MV-4-11 (cell line): ENCODE measurements at places on chromosomes 3 and 15.

DNA sequence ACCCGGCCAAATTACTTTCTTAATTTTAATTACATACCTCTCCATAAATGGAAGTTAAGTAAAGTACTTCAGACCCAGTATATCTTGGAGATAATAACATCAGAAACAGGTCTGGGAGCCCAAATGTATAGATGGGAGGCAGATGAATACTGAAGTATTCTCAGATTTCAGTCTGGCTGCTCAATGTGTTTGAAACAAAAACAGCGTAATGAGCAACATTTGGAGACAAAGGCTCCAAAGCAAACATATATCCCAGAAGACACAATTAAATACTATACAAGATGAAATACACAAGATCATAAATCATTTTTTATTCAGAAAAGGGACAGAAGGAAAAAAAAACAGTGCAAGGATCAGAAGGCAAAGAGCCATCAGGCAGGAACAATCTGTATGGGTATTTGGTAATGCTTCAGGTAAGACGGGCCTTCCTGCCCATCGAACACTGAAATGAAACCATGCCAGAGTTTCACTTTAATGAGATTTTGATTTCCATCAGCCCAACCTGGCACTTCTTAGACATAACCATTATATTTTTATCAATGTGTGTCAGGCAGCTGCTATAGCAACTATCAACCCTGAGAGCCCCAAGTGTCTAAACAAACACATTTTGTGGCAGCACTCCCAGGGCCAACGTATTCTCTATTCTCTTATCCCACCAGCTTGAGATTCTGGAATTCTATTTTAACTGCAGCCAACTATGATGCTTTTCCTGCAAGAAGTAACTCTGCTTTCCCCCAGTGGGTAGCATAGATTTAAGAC lies 210.8 kb downstream of the STT3B start:
- DNase-seq = no peak

DNA sequence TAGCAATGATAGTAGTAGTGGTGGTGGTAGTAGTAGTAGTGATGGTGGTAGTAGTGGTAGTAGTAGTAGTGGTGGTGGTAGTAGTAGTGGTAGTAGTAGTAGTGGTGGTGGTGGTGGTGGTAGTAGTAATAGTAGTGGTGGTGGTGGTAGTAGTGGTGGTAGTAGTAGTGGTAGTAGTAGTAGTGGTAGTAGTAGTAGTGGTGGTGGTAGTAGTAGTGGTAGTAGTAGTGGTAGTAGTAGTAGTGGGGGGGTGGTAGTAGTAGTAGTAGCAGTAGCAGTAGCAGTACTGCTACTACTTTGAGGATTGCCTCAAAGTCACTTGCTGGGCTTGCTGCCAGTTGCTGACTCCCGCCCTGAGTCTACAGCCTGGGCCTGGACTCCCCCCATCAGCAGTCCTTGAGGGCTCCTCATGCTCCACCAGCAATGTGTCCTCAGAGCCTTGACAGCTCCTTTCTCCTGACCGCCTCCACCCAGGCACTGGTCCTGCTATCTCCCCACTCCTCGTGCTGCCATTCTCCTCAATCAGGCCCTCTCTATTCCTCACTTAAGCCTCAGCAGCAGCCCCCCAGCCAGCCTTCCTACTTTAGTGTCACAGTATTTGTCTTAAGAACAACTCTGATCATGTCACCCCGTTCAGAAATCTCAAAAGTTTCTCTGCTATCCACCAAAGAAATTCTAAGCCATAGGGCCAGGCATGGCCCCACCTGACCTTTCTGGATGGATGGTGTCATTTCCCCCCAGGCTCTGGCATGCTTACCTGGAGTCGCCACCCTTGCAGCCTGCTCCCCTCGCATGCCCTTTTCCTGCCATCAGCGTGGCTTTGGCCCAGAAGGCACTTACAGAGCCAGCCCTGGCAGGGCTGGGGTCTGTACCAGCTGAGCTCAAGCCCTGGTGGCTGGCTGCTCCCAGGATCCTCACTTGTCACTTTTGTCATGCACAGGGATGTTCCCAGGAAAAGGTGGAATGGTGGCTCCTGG lies 45.6 kb downstream of the DLEC1 start:
- DNase-seq = no peak

GRCh38 chr15:67796196-67797127 lies 28.8 kb upstream of the SKOR1 start:
- no peak for DNase-seq

- DNase-seq = no peak
Measured at GRCh38 chr15:57382215-57382614, 5.9 kb downstream of the CGNL1 start.

GRCh38 chr3:44954962-44955361 lies 21.0 kb downstream of the ZDHHC3 start:
- peak; percentile 86 for DNase-seq

GRCh38 chr15:57156210-57156884 lies 220.0 kb upstream of the CGNL1 start:
- DNase-seq = no peak

DNA sequence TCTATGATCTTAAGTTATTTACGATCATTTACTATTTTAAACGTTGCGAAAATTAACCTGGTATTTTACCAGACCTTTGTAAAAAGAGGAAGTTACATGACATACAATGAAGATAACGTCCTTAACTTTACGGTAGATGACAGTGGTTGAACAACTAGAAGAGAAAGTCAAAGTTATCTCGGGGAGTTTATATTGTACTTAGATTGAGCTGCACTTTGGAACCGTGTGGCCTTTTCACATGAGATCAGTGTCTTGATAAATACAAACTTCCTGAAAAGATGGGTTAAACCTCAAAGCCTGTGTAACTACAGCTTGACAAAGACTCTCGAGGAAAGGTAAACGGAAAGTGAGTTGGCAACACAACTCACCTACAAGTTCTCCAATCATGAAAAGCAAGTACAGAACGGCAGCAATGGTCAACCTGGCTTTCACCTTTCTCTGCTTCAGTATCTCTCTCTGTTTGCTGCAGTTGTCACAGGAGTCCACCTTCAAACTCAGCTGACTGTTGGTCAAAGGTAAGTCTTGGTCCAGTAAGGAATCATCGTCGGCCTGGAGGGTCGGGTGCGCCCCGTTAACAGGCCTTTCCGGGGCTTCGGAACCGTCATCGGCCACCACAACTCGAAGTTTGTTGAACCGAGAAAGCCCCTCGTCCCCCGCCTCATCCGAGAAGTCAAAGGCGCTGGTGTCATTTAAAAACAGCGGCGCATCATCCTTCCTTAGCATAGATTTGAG lies 793 bp downstream of the SLC30A4 start:
- DNase-seq = no peak

GRCh38 chr3:171672124-171672523 lies 138.2 kb downstream of the PLD1 start:
- DNase-seq = no peak
